ENCODE measurements at places on chromosomes 5 and 9.

DNA sequence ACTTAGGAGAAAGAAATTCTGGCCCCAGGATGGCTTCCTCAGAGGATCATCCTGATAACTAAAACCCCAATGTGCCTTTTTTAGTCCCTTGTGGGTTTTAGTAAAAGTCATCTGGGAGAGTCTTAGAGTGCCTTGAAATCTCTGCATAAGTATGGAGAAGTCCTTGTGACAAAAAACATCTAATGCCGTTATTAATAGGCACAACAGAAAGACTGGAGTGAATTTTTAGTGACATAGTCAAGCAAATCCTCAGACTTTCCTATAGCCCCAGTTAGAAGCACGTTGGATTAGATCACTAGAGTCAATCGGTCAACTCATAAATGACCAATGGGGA, 108.2 kb upstream of the MPDZ start:
- DNase-seq, result no peak

- DNase-seq, result no peak
These were observed 94.9 kb upstream of the PLPPR1 start for GRCh38 chr9:100933656-100934055.

DNA sequence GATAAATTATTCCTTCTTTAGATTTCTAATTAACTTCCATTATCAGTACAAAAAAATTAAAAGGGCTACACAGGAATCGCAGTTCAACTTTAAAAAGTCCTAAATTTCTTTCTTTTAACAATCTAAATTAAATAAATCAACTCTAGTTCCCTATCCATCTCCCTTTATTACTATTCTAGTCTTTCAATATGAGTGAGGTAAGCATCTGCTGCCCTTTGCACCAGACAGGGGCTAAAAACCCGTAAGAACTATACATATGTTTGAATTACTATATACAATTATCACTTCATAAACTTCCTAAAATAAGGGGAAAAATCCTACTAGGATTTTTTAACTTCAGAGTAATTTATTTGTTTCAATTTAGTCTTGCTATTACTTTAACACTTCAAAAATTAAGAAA, 145.6 kb downstream of the SSBP2 start:
- DNase-seq, result no peak

- DNase-seq, result no peak
These were observed 8.0 kb downstream of the KCNN2 start for GRCh38 chr5:114369680-114370417.

- no peak for DNase-seq
These were observed 365.9 kb downstream of the PLK2 start for GRCh38 chr5:58094031-58094430.

DNA sequence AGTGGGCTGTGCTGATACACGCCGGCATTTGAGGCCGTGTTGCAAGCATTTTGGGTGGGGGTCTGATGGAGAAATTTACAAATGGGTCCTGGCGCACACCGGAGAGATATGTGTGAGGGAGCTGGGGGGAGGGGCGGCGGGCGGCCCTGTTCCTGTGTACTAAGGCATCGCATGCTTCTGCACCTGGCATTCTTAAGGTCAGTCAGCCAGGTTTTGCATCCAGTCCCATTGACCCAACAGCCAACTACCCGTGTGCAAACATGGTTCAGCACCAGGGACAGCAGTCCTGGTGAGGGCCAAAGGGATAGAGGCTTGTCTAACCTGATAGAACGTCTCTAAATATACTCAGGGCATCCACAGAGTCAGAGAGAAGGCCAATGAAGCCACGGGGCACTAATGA, 839 bp downstream of the GABRG2 start:
- DNase-seq, result no peak

DNA sequence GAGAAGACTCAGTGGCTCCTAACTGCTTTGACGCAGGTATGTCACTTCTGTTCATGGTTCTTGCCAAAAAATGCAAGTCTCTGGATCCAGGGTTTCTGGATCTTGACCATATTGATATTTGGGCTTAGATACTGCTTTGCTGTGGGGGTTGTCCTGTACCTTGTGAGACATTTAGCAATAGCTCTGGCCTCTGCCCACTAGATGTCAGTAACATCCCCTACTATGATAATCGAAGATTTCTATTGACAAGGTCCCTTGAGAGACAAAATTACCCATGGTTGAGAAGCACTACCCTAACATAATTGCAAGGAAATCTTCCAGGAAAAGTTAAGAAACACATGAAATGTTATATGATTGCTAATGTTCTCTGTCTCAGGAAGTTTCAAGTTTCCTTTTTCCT, 285.4 kb downstream of the TMEM232 start:
- no peak for DNase-seq

DNA sequence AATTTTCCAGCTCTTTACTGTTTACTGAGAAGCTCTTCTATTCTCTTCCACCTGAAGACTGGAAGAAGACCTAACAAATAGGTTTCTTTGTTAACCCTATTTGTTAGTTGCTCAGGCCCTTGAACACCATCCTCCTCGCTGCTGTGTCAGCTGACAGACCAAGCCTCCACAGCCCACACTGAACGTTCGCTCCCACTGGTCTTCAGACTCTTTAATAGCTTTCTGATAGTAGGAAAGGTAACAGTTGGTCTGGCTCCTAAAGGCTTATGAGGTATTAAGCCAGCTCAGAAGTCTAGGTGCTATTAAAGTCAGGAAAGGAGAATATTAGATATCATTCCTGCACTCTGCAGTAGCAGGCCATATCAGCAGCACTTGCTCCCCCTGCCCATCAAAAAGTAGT, 23.3 kb upstream of the F2R start:
- no peak for DNase-seq
